ENCODE measurements at places on chromosomes 16 and 17.

DNA sequence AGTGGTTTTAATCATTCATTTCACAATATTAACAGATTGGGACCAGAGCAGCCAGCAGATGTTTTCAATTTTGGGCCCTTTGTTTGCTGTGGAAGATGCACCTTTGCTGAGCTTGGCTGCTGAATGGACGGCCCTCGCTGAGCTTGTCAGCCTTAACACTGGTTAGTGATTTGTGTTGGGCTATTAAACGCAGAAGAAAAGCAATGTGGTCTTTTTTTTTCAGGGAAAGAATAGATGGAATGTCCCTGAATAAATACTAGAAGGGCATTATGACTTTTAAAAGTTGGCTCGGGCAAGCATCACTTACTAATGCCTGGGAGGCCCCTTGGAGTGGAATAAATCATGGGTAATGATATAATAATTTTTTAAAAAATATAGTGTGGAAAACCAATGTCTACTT lies 297.0 kb downstream of the MAP2K6 start:
- DNase-seq: no peak

GRCh38 chr16:48478393-48478792 lies 93.2 kb upstream of the SIAH1 start:
- DNase-seq: no peak

DNA sequence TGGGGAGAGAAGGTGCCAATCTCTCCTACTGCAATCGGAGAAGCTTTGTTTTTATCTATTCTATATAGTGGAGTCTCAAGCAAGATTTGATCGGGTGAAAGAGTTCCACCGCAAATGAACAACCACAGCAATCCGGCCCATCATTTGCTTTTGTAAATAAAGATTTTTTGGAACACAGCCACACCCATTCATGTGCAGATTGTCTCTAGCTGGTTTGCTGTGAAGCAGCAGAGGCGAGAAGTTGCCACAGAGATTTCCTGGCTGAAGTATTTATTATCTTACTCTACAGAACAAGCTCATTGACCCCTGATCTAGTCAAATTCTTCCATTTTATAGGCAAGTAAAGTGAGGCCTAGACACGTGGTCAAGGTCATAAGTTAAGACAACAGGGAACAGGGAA lies 195.5 kb upstream of the TNRC6C start:
- no peak for DNase-seq

DNA sequence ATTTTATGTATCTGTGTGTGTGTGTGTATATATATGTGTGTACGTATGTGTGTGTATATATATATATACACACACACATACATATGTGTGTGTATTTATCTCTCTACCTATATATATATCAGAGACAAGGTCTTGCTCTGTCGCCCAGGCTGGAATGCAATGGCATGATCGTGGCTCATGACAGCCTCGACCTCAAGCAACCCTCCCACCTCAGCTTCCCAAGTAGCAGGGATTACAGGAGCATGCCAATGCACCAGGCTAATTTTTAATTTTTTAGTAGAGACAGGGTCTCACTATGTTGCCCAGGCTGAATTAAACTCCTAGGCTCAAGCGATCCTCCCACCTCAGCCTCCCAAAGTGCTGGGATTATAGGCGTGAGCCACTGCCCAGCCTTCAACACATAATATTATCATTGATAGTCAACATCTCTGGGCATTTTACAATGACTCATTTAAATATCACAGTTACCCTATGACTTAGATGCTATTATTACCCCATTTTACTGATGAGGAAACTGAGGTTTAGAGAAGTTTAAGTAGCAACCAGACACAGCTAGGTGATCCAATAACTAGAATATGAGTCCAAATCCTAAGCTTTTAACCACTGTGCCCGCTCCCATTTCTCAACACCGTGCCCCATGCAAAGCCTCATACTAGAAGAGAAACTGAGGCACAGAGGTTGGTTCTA lies 24.3 kb downstream of the G6PC3 start:
- no peak for DNase-seq

DNA sequence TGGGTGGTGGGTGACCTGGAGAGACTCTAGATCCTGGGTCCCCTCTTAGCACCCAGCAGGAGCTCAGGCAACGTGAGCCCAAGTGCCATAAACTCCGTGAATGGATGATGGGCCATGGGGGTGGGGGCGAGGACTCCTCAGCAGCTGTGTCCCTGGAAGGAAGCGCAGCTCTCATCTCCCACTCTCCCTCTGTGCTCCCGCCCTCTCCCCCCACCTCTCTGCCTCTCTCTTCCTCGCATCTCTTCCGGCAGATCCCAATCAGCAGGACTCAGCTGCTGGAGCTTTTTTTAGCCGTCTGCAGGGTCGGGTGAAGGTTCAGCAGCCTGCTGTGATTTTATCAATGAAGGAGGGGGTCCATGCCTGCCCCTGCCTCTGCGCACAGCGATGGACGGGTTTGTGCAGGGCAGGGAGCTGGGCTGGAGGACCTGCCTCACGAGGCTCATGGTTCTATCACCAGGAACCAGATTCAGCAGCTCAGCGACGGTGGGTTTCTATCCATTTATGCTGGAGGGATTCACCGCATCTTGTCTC lies 8.3 kb downstream of the CCR7 start:
- DNase-seq: peak; percentile 30

DNA sequence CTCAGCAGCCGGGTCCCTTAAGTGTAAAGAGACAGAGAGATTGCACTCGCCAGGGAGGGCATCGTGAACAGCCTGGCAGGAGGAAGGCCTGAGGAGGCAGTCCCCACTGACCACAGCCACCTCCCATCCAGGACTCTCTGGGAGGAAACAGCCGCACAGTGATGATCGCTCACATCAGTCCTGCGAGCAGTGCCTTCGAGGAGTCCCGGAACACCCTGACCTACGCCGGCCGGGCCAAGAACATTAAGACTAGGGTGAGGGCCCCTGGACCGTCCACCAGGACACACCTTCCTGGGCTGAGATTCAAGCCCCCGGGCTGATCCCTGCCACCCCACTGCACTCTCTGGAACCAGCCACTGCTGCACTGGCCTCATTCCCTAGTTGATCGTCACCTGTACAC lies 14.0 kb downstream of the BTBD17 start:
- no peak for DNase-seq

DNA sequence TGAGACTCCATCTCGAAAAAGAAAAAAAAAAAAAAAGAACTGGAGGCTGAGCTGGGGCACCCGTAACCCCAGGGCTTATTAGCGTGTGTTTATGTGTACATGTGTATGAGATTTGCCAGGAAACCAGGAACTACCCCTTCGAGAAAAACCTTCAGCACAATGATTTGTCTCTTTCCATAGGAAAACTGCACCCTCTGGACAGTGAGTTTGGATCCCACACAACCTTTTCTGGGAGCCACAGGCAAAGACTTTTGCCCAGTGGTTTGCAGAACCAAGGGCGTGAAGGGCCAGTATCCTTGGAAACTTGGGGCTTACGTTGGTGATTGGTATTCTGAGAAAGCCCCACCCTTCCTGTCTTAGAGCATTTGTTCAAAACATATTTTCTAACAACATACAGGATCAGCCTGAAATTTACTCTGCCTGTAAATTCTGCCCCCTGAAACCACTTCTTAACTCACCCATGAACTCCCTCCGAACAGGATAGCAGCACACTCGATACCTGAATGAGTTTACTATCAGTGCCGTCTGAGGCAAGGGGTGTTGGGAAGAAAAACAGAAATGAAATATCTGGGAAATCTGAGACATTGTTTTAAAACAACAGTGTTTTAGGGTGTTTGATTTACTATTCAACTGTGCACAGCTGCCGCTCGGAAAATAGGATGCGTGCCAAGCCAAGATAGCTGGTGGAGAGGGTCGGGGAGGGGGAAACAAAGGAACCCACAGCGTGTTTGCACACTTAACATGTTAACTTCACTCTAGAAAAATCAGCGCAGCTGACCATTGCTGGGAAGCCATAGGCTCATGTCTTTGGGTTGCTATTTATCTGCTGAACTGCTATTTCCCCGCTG lies 40.2 kb upstream of the MAF start:
- no peak for DNase-seq

DNA sequence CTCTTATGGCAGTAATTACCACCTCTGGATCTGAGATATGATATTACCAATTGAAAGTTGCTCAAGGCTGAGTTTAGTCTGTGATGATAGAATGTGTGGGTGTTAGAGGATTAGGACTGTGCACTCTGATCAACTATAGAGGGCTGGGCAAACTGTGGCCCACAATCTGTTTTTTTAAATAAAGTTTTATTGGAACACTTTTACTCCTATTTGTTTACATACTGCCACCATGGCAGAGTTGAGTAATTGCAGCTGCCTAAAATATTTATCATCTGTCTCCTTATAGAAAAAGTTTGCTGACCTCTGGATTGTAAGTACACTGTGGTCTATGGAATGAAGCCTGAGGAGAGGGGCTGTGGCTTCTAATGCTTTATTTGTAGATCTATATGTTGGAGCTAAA lies 71.5 kb upstream of the N4BP1 start:
- DNase-seq: no peak

DNA sequence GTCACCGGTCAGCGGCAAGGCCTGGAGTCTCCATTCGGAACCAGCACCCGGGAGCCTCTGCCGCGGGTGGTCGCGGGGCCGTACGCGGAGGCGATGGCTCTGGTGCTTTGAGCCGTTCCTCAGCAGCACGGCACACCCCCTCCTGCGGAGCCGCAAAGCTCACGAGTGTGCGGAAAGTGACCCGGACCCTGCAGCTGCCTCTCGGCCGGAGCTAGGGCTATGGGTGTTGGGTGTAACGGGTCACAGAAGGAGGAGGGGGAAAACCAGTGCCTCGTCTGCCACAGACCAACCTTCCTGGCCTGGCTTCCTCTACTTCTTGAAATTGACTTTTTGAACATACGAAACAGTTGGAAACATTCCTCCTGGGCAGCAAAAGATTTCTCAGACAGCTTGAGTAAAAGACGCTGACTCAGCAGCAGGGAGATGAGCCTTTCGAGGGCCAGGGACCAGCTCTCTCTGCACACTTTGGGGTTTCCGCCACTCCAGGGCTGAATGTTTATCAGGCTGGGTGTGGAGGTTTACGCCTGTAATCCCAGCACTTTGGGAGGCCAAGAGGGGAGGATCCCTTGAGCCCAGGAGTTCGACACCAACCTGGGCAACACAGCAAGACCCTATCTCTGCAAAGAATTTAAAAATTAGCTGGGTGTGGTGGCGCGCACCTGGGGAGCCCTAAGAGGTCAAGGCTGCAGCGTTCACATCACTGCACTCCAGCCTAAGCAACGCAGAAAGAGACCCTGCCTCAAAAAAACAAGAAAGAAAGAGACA lies 26.4 kb upstream of the PITPNA start:
- DNase-seq: no peak

- no peak for DNase-seq
These were observed 72.5 kb downstream of the MAP2K6 start for GRCh38 chr17:69486779-69487637.

DNA sequence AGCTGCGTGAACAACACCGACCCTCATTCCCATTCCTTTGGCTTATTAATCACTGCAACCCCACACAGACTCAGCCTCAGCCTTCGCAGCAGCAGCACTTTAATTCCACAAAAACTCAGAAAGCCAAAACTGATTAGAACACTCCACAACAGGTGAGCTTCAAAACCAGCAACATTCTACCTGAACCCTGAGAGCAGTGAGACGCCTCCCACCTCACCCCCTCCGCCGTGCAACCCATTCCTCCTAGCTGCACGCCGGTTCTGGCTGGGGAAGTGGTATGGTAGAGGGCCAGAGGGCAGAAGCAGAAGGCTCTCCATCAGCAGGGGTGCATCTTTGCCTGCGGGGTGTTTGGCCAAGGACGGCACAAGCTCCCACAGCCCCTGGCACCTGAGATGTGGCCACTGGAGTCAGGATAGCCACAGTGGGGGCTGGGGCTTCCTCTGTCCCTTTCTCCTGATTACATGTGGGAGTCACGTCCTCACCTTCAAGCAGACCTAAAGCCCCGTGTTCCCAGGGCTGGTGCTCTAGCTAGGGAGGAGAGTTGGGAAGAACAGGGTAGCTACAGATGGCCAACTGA lies 1.6 kb downstream of the BORCS6 start:
- DNase-seq: no peak

DNA sequence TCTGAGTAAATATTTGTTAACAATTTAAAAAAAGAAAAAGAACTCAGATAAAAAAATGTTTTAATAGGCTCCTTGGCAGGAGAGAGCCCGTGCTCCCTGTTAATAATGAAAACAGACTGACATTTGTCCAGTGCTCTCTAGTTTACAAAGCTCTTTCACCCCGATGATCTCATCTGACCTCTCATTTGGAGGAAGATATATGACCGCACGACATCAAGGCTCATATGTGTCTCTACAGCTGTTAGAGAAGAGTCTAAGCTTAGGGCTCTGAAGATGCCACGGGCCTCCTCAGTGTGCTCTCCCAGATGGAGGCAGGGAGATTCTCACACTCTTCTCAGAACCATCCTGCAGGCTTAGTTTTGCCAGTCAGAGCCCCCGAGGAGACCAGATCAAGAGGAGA lies 280.8 kb upstream of the IRX5 start:
- no peak for DNase-seq

- DNase-seq: no peak
These were observed 3.4 kb downstream of the NARF start for GRCh38 chr17:82461827-82462524.

GRCh38 chr16:84845496-84846002 lies 25.8 kb downstream of the CRISPLD2 start:
- no peak for DNase-seq

GRCh38 chr17:4863321-4863720 lies 30.2 kb downstream of the MINK1 start:
- DNase-seq: no peak

DNA sequence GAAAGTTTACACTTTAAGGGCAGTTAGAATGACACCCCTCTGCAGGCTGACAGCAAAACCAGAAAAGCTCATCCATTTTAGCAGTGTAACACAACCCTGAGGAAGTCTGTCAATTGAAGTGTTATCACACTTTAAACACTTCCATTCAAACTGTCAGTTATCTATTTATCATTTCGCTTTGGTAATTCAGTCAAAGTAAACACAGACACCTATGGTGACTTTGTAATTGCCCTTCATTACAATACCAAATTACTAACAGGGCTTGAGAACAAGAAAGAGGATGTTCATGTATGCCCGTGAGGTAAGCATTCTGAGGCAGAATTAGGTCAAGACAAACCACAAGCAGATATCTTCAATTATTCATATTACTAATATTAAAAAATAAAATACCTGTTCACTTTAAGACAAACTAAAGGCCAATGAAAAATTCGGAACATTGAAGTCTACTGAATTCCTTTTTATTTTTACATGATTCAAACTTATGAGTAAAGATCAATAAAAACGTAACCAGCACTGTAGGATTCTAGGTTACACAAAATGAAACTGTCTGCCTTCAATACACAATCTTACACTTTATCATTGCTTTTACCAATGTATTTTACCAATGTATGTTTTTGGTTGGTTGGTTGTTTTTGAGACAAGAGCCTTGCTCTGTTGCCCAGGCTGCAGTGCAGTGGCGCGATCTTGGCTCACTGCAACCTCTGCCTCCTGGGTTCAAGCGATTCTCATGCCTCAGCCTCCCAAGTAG lies 57.1 kb downstream of the BRIP1 start:
- DNase-seq: no peak

DNA sequence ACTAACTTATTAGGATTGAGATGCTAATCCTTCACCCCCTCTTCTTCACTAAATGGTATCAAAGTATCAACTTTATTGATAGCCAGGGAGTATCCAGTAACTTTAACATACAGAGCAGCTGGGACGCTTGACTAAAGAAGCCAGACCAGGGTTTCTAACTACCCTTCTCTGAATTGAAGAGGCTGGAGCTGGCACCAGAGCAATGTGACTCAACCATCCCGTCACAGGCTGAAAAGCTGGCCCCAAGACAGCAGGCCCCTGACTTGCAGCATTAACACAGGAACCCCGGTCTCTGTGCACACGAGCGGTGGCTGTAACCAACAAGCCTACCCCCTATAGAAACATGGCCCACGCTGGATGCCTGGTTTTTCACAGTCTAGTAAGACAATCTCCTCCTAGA lies 59.8 kb downstream of the ANKFN1 start:
- no peak for DNase-seq

- no peak for DNase-seq
These were observed 27.9 kb upstream of the AXIN2 start for GRCh38 chr17:65589321-65589720.
